ENCODE measurements at places on chromosomes 4 and X.

- no peak for DNase-seq
These were observed 13.5 kb downstream of the MEPE start for GRCh38 chr4:87846226-87846625.

DNA sequence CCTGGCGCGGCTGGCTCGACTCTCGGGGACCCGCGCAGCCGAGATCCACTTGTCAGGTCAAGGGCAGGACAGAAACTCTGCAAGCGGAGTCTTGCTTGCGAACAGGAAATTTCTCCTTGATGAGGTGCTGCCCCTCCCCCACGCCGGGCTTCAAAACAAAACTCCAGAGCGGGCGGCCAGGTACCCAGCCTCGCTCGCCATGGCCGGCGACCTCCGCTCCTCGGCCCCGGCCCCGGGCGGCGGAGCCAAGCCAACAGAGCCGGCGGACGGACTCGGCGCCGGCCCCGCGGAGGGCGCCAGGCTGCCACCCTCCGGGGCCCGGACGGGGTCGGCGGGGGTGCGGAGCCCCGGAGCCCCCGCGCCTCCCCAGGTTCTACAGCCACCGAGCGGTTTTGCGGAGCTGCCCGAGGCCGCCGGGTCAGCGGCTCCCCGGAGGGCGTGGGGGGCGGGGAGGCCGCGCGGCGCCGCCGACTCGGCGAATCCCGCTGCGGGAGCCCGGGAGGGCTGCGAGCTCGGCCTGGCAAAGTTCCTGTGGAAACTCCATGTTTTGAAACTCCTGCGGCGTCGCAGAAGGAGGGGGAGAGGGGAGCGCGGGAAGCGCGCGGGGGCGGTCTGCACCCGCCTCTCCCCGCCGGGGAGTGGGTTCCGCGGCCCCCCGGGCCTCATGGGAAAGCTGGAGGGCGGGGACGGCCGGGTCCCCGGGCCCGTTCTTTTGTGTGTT lies 11.7 kb upstream of the BCOR start:
- DNase-seq: peak; percentile 56

DNA sequence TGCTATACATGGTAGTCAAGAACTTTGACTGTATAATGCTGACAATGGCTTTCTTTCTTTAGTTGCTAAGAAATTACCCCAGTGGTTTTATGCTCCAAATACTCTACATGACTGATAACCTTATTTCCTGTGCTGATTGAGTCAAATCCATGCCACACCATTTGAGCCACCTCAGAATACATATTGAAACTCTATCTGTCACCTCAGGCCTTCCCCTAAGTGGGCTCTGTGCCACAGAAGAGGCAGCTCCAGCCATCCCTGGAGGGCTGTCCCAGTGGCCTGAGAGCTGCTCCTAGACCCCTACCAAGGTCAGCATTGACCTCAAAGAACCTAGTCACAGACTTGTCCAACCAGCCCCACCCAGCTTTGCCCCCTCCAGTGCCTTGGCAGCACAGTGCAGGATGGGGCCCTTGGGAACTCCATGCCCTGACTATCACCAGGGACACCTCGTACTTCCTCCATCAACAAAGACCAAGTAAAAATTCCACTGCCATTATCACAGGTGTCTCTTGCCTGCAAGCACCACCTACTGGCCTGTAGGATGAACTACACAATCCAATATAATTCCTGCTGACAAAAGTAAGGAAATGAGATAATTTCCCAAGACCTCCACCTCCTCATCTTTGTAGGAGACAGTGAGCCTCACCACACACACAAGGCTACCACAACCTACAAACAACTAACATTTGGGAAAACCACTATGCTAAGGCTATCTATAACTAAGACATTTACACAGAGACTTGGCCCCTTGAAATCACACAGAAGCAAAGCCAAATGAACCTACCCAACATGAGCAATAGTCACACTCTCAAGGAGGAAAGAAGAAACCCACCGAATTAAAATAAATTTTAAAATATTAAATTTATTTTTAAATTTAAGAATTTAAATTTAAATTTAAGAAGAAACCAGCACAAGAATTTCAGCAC lies 239.9 kb downstream of the NKX6-1 start:
- peak; percentile 16 for DNase-seq

GRCh38 chr4:87077914-87078585 lies 142.4 kb downstream of the KLHL8 start:
- no peak for DNase-seq

- no peak for DNase-seq
These were observed 166.0 kb downstream of the FRMPD4 start for GRCh38 chrX:12304261-12304660.

DNA sequence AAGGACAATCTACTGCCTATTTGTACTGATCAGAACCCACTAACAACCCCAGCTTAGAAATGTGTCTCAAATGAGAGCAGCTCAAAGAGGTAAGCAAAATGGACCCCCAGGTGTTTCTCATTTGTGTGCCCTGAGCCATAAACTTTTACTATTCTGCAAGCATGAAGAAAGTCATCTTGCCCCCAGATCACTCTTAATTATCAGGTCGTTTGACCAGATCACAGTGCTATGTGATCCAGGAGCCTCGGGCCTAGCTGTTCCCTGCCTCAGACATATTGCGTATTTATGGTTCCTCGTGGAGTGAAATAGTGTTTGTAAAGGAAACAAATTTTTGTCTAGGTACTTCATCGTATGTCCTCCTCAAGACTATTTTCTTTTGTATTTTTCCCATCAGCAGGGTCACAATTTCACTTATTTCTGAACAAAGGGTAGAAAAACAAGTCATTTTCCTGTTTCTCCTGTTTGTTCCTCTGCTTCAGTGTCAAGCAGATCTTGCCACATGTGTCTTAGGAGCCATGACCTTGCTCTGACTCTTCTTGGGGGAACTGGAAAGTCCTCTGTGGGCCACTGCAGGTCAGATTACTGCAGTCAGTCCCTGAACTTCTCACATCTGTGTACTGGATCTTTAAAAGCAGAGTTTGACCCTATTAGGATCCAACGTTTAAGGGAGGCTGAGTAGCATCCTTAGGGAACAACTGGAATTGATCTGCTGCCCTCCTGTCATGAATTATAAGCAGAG lies 194.9 kb downstream of the PALLD start:
- no peak for DNase-seq
